ENCODE measurements at places on chromosomes 4 and X. TPM values are rescaled to one million over a fixed set of nuclear protein-coding genes. Genes with fewer than 3 reads are reported as not detected.

TRIML1 gene
- not detected for total RNA-seq

XAGE1A gene
- total RNA-seq: not detected

DNA sequence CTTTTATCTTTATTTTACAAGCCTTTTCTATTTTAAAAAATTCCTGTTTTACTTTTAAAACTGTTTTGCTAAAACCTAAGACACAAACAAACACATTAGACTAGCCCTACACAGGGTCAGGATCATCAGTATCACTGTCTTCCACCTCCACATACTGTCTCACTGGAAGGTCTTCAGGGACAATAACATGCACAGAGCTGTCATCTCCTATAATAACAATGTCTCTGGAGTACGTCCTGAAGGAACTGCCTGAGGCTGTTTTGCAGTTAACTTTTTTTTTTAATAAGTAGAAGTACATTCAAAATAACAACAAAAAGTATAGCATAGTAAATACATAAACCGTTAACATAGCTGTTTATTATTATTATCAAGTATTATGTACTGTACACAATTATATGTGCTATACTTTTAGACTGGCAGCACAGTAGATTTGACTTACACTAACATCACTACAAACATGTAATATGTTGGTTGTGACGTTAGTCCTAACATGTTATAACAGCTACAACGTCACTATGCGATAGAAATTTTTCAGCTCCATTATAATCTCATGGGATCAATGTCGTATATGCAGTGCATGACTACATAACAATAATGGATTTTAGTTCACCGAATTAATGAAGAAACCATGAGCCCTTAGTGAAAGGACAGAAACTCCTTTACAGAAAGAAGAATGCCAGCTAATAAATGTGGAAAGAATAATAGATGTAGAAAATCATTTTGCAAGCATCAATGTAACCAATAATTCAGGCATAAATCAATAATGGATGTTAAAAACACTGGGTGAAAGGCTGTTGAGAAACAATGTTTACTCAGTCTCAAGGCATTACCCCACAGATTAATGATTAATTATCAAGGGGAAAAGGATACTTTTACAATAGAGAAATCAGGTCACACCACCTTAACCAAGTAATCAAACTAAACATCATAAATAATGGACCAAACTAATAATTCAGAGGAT is 49.2 kb downstream of the FBXW7 start:
- H3K27me3 ChIP-seq: no peaks in the 10 kb centered on the region
- peaks cover 25% of the 10 kb centered on the region for H3K4me1 ChIP-seq
- peak overlapping the region; percentile 78 for H3K27ac ChIP-seq
- no peaks in the 10 kb centered on the region for H3K36me3 ChIP-seq
- no peak for DNase-seq
- H3K4me3 ChIP-seq: no peak overlapping the region

DNA sequence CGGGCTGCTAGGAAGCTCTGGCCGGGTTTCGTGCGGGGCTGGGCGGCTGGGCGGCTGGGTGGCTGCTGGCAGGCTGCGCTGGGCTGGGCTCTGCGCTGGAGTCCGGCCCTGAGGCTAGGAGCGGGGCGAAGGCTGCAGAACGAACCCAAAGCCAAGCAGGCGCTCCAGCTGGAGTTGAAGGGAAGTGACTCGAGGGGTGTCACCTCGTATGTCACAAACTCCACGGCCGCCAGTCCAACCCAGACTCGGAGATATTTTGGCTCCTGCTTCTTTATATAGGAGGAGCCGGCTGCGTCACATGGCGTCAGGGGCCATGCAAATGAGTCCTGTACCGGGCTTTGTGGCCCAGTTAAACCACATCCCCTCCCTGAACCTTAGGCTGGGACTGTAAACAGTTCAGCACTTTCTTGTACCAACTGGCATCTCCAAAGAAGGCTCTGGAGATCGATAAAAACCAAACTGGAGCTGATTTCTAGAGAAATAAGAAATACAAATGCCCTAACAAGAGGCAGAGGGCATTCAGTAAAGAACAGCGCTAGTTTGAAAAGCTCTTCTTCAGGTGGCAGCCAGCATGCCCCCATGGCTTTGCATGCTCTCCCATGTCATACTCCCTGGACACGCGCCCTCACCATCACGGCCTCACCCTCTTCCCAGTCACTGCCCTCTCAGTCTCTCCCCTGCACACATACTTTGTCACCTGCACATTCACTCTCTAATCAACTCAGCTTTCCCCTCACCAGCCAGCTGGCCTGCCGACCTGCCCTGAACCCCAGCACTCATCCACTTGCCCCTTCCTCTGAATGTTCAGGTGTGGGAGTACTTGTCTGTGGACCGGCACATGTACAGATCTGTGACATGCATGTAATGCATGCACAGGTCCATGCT is 58.5 kb downstream of the TSC22D3 start:
- no peaks in the 10 kb centered on the region for H3K27me3 ChIP-seq
- peak; percentile 81 for DNase-seq
- peak overlapping the region; percentile 93 for H3K4me3 ChIP-seq
- H3K27ac ChIP-seq: peak overlapping the region; percentile 96
- H3K36me3 ChIP-seq: peaks cover 3% of the 10 kb centered on the region

GRCh38 chr4:156784970-156785369 is 186.6 kb downstream of the PDGFC start:
- H3K4me3 ChIP-seq: no peak overlapping the region
- no peaks in the 10 kb centered on the region for H3K36me3 ChIP-seq
- DNase-seq: no peak
- no peak overlapping the region for H3K27ac ChIP-seq
- no peaks in the 10 kb centered on the region for H3K27me3 ChIP-seq

- no peak overlapping the region for H3K4me3 ChIP-seq
- H3K4me1 ChIP-seq: no peaks in the 10 kb centered on the region
- no peak for DNase-seq
Measured at GRCh38 chrX:133350751-133351150, 64.5 kb downstream of the GPC4 start.

DRD5 gene
- total RNA-seq: not detected

Data from T-helper 17 cell (primary cell).